Hepatic stellate cell (primary cell): ENCODE measurements at places on chromosomes 16 and 17.

- peak; percentile 86 for DNase-seq
Measured at GRCh38 chr17:45149037-45149668, 878 bp downstream of the HEXIM1 start.

GRCh38 chr17:17350491-17351355 is 47.5 kb downstream of the NT5M start:
- DNase-seq: peak; percentile 90

GRCh38 chr17:57966875-57967274 is 11.7 kb upstream of the CUEDC1 start:
- DNase-seq: no peak

- DNase-seq: peak; percentile 11
Measured at GRCh38 chr17:40027614-40028012, 12.4 kb downstream of the CSF3 start.

DNA sequence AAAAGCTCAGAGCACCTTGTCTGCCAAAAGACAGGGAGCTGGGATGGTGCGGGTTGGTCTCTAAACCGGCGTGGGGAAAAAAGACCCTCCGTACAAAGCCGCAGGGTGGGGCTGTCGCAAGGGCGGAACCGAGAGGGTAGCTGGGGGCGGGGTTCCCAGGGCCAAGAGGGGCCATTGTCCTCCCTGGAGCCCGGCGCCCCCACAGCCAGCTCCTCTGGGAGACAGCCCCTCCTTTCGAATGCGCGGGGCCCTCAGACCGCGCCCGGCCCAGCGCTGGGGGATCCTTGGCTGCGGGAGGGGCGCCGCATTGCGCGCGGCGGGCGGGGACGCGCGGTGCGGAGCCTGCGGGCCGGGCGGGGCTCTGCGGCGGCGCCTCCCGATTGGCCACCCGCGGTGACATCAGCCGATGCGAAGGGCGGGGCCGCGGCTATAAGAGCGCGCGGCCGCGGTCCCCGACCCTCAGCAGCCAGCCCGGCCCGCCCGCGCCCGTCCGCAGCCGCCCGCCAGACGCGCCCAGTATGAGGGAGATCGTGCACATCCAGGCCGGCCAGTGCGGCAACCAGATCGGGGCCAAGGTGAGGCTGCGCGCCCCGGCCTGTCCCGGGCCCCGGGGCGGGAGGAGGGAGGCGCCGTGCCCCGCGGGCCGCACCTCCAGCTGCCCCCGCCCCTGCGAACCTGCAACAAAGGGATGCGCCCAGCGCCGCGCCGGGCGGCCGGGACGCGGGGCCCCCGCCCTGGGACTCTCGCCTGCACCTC is at the start of gene TUBB3:
TUBB3 (plus strand) TSS at position 459 of the 756 bp plus-strand sequence; CDS start at position 519, 60 bp downstream.
- DNase-seq: peak; percentile 98

DNA sequence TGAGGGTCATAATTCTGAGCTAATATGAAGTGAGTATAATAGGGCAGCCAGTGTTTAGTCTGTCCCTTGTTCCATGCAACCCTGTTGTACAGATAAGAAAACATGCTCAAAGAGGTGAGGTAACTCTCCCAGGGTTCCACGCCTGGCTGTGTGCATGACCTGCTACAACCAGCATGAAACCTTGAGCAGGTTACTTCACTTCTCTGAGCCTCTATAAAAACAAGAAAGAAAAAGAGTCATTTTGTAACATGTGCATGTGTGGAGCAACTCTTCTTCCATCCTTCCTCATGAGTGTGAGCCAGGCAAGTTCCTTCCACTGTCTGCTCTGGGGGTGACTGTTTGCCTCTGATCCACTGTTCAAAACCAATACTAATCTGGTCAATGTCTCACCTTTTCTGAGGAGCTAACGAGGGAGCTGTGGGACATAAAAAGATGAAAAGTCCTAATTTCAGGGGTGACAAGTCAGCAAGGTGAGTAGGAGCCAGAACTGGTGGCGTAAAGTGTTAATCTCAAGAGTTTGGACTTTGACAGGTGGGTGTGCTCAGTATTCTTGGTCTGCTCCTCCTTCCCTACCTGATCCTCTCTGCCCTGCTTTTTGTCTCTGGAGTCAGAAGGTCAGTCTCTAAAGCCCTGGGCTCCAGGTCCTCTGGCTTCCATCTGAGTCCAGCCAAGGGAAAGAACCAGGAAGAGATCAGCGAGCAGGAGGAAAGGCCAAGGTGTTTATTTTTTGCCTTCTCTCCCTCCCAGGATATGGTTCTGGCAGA is 21.5 kb downstream of the GFOD2 start:
- no peak for DNase-seq

DNA sequence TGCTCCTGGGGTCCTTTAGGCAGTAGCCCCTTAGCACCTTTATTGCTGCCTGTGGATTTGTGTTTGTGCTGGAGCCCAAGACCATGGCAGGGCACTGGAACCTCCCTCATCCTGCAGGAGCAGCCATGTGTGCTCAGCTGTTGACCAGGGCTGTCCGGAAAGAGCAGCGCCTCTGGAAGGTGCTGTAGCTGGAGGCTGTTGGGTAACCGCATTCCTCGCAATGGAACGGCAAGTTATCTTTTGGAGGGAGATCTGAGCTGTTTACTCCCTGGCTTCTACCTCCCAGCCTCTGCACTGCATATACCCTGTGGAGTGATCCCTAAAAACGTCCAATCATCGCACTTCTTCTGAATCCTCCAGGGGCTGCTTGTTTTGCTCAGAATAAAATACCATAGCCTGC is 291.0 kb downstream of the SNX29 start:
- no peak for DNase-seq

GRCh38 chr16:87125206-87126155 is 191.7 kb downstream of the C16orf95 start:
- no peak for DNase-seq

- DNase-seq: no peak
Measured at GRCh38 chr16:30358577-30358936, 3.4 kb upstream of the CD2BP2 start.

- DNase-seq: no peak
Measured at GRCh38 chr16:57774705-57775285, 27.5 kb downstream of the KIFC3 start.

- no peak for DNase-seq
Measured at GRCh38 chr16:86209202-86209601, 301.1 kb upstream of the FOXF1 start.

DNA sequence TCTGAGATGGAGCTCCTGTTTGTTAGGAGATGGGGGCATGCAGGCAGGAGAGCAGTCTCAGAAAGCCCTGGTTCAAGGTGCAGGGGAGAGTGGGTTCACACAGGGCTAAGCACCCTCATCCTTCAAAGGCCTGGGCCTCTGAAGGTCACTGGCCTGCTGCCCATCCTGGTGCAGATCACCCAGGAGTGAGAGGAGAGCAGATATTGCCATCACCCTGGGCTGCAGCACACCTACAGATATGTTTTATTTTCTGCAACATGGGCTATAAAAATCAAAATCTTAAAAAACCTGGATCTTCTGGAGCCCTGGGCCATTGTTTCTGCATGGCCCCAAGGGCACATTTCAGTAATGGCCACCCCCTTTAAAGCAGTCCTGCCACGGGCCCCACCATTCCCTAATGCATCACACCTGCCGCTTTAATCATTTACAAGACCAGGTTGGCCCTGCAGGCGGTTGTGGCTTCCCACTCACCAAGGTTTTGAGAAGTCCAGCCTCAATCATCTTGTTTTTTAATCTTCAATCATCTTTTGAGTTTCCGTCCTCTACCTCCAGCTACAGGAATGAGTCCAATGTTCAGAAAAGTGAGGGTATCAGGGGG is 20.4 kb upstream of the NUP93 start:
- no peak for DNase-seq

GRCh38 chr17:74852237-74853047 is 7.2 kb downstream of the GRIN2C start:
- DNase-seq: no peak

- no peak for DNase-seq
Measured at GRCh38 chr16:66539623-66540469, 10.1 kb downstream of the TK2 start.

GRCh38 chr16:14070877-14071575 is at the start of gene MRTFB:
Gene MRTFB (plus strand): TSS chr16:14071319. CDS start chr16:14140607, 69,288 bp downstream.
- DNase-seq: peak; percentile 76

- peak; percentile 12 for DNase-seq
Measured at GRCh38 chr17:37519251-37519985, 29.7 kb downstream of the DUSP14 start.

DNA sequence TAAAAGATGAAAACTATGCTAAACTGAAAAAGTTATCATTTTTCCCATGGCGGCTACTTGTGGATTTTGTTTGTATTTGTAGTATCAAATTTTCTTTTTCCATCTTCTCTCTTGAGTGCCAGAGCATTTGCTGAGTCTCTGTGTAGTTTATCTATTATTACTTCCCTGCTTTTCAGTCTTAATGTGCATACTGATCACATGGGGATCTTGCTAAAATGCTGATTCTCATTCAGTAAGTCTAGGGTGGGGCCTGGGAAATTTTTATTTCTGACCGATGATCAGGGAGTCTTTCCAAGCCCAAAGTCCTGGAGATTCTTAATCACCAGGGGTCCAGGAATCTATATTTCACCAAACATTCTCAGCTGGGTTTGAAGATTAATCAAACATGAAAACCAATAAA is 189.0 kb upstream of the GOT2 start:
- DNase-seq: no peak

DNA sequence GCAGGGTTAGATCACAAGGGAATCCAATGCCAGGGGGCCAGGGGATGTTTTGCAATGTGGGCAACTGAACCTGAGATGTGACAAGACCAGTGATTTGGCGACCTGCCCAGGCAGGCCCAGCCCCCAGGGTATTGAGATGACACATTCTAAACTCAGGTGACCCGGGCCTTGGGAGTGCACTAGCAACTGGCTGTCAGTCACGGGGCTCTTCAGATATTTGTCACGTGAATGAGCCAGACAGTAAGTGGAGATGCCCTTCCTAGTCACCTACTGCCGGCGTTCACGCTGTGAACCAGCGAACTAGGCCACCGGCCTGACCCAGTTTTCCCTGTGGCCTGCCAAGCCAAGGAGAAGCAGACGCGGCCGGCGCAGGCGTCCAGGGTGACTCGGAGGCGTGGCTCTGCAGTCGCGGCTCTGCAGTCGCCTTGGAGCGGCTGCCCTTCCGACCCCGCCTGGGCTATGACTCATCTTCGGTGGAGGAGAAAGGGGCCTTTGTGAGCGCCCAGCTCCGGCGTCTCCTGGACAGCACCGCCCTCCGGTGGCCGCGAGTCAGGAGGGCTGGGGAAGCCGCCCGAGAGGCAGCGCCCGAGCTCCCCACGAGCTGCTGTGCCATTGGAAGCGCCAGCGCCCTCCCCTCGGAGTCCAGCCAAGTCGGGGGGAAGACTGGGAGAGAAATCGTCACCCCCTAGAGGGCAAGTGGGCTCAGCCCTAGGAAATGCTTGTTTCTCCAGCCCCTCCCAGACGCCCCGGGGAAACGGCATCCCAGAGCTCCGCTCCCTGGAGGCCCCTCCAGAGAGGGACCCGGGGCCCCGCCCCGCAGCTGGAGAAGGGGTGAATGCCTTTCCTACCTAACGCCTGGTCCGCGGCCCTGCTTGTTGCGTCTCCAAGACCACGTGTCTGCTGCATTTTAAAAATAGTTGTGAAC is 38.8 kb downstream of the WSB1 start:
- peak; percentile 93 for DNase-seq

GRCh38 chr17:80208050-80208449 is 12.1 kb downstream of the SGSH start:
- DNase-seq: no peak

GRCh38 chr17:75130632-75131277 is 787 bp downstream of the NT5C start:
- DNase-seq: peak; percentile 75

DNA sequence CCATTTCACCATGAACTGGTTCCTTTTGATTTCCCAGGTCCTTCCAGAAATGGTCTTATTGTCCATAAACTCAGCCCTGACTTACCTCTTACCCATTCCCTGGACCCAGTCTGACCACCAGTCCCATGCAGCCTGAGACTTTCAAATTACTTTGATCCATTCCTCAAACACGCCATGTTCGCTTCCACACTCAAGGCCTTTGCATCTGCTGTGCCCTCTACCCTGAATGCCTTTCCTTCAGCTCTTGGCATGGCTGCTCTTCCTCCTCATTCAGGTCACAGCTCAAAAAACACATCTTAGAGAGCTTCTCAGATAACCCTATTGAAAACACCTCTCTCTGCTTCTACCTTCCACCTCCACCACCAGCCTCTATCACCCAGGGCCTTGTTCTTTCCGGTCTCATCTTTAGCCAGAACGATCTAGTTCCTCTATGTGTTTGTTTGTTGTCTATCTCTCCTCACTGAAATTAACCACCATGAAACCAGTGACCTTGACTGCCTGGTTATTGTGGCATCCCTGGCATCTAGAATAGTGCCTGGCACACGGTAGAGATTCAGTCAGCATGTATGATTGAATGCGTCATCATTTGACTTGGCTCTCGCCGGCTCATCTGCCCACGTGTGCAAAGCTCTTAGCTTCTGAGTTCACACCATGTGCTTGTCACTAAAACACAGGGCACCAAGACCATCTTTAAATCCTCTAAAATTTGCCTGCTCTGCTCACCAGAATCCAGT is 12.8 kb downstream of the CRYM start:
- no peak for DNase-seq

- DNase-seq: no peak
Measured at GRCh38 chr16:4663777-4664465, 29.4 kb upstream of the NUDT16L1 start.

GRCh38 chr16:24516900-24517669 is 22.3 kb upstream of the RBBP6 start:
- DNase-seq: peak; percentile 60

GRCh38 chr17:66367107-66367506 is 64.7 kb downstream of the PRKCA start:
- DNase-seq: no peak

DNA sequence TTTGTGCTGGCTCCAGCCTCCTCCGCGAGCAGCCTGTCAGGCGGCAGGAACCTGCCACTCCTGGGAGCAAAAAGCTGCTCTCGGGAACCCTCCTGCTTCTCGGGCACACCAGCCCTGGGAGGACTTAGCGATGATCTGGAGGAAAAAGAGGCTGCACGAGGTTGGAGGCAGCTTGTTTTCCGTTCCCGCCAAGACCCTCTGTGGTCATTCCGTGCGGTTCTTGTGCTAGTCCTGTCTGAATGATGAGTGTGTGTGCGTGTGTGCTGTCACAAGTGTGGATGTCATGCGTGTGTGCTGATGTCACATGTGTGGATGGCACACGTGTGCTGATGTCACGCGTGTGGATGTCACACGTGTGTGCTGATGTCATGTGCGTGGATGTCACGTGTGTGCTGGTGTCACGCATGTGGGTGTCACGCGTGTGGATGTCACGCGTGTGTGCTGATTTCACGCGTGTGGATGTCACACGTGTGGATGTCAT is 150.0 kb downstream of the NPIPB11 start:
- no peak for DNase-seq
